Stimulated activated naive CD4-positive, alpha-beta T cell treated with Interleukin-2 at 50 U/mL for 16 hours (primary cell): ENCODE measurements at places on chromosomes 6 and 20.

GRCh38 chr6:159777240-159777904 is 12.0 kb downstream of the TCP1 start:
- no peak for DNase-seq

DNA sequence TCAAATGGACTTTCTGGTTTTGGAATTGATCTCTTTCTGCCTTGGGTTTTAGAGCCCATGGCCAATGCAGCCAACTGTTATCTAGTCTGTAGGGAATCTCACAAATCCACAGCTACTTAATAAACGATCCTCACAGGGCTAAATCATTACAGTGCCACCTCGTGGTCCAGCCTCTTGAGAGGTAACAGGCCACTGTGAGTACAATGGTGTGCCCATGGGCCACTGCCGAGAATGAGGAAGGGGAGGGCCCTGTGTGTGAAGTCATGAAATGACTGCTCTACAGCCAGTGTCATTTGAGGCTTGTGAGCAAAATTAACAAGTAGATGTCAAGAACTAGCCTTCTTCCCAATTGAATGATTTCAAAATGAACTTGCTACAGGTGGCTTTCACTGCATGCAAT is 54.3 kb upstream of the GMPR start:
- DNase-seq, result no peak

- no peak for DNase-seq
Measured at GRCh38 chr6:143734641-143735063, 56.9 kb downstream of the PHACTR2 start.

DNA sequence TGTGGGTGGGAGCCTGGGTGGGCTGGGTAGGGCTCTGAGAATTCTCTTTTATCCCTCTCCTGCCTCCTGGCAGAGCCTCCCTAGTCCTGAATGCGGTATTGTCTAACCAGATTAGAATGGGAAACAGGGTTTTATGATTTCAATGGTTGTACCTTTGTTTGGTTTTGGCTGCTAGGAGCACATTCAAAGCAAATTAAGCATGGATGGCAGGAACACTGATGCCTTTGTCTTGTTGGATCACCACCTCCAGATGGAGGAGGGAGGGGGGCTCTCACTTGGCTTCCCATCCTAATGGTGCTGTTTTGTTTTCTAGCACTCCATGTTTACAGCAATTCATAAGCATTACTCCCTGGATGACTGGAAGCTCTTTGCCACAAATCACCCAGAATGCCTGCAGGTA is 11.6 kb downstream of the GMPR start:
- DNase-seq, result no peak

DNA sequence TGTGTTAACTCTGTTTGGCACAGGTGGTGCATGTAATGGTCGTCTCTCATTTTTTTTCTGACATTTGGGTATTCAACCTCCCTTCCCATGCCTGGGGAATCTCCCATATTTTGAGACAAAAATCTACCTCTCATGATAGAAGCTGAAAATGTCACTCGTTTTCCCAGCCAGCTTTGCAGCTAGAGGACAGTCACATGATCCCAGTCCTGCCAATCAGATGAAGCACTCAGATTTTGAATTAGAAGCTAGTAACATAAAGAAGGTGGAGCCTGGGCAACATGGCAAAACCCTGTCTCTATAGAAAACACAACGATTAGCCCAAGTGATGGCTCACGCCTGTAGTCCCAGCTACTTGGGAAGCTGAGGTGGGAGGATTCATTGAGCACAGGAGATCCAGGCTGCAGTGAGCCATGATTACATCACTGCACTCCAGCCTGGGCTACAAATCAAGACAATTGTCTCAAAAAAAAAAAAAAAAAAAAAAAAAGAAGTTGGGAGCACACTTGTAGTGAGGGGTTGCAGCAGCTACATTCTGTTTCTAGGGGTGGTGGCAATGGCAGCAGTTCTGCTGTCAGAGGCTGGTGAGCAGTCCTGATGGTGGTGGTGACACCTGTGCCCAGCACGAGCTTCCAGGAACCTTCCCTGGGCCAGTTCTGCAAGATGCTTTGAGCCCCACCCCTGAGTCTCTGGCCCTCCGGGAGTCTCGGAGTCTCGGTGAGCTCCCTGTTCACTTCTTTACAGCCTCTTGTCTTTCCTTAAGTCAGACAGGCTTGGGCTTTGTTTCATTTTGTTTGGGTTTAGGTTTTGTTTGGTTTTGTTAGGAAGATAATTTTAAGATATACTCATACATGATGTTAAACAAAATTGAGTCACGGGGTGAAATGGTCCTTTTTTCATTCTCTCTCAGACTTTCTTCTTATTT is 94.1 kb upstream of the KCNG1 start:
- no peak for DNase-seq

DNA sequence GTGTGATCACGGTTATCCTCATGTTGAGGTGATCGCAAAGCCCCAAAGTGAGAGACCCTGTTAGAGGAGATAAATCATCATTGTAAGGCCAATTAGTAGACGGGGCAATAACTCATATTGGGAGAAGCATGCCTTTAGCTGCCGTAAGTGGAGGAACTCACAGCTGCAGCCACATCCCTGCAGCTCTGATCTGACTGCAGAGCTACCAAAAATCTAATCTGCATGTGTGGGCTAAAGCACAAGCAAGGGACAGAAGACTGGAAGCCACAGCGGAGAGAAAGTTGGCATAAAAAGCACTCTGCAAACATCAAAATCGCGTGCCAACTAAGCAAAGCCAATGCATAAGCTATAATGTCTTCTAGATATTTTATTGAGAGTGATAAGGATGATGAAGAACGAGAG is 79.8 kb downstream of the TBC1D7 start:
- no peak for DNase-seq

GRCh38 chr20:18032977-18033892 is 24.5 kb downstream of the OVOL2 start:
- DNase-seq, result no peak

DNA sequence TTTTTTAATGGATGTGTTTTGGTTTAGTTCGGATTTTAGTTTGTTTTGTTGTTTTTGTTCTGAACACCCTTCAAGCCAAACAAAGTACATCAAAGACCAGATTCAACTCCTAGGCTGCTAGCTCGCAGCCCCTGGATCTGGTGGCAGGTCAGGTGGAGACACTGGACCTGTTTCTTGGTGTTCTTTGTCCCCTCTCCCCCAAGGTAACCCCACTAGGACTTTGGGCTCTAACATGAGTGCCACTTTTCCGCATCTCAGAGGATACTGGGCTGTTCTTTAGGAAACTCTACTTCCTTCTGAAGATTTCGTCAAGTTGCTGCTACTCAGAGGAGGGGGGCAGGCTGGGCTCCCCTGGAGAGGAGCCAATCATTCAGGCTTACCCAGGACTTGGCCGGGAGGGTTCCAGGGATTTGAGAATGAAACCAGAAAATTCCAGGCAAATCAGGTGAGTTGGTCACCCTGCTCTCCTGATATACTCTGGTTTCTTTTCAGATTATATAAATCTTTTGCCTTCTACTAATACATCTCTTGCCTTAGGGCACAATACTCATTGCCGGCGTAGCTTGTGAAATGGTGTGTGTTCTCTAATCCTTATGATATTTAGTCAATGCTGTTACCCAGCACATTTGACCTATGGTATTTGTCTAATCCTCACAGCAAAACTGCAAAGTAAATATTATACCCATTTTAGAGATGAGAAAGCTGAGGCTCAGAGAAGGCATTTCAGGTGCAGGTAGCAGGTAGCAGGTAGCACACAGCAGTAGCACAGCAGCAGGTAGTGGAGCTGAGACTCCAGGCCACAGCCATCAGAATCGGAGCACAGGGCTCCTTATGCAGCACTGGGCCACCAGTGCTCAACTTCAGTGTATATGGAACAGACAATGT is 291.6 kb downstream of the TSHZ2 start:
- no peak for DNase-seq

DNA sequence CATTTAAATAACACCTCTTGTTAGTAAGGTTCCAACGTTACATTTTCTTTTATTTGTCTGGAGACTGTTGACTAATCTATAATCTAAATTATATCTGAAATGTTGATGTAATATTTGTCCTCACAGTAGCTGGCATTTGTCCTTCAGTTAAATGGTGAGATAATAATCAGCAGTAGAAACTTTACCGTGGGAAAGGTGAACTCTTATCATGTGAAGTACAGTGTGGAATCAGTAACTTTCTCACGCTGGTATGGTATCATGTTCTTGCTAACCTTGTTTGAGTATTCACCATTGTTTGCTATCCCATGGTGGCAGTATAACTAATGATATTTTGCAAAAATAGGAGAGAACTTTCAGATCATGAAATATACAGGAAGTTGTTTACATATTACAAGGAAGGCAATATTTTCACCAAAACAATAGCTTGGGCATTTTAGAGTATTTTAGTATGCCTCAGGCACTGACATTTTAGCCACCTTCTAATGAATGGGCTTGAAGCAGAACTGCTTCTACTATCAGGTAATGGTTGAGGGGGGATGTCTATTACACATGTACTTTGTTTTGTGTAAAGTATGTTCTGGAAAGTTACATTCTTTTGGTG is 4.8 kb downstream of the GMNN start:
- DNase-seq, result no peak

GRCh38 chr20:16732506-16733152 is 2.8 kb downstream of the SNRPB2 start:
- DNase-seq, result no peak

GRCh38 chr6:111668410-111668809 is 62.7 kb upstream of the TRAF3IP2 start:
- no peak for DNase-seq
